ENCODE measurements at places on chromosomes 1 and 21.

DNA sequence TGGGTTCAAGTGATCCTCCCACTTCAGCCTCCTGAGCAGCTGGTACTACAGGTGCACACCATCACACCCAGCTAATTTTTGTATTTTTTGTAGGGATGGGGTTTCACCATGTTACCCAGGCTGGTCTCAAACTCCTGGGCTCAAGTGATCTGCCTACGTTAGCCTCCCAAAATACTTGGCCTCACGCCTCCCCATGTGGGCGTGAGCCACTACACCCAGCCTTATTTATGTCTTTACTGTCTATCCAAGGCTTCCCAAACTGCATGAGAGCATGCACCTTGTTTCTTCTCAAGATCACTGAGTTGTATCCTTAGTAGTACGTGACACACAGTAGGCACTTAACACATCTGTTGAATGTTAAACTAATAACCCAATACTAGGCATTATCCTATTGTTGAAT is 14.2 kb downstream of the WASF2 start:
- no peak for DNase-seq

DNA sequence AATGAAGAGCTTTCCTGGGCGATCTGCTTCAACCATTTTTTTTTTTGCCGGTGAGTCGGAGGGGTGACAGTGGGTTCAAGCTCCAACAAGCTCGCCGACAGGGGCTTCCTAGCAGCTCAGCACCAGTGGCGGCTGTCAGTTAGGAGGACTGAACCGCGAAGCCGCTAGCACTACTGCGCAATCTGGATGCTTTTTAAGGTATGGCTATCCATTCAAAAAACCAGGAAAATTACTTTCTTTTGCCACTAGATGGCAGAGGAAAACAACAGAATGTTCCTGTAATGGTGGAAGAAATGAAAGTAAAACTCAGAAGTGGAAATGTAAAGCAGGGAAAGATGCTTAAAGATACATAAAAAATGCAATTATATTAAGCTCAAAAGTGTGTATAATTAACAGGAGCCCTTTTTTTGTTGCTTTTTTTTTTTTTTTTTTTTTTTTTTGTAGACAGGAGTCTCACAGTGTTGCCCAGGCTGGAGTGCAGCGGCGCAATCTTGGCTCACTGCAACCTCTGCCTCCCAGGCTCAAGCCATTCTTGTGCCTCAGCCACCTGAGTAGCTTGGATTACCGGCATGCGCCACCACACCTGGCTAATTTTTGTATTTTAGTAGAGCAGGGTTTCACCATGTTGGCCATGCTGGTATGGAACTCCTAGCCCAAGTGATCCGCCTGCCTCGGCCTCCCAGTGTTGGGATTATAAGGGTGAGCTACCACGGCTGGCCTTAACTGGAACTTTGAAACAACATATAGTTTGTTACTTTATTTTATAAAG is 8.5 kb downstream of the KYAT3 start:
- DNase-seq: peak; percentile 79

DNA sequence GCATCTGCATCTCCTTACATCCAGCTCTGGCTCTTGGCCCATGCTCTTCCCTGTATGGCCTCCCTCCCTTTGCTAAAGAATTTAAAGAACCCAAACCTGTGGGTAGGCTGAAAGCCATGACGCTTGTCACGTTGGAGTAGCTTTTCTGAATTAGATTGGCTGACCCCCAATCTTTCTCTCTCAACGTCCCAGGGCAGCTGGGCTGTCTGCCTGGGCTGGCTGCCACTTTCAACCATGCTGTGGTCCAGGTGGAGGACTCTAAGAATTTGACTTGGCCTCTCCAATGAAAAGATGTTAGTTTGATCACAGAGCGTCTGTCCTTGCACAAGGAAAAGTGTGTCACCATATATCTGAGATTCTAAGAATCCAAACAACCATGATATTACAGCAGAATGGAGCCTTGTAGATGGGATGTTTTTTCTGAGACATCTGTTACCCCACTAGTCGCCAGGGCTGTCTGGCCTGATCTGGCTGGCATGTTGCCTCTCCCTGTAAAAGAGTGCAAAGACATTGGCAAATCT is 6.5 kb upstream of the IGSF3 start:
- no peak for DNase-seq

- peak; percentile 76 for DNase-seq
Measured at GRCh38 chr1:13725714-13726175, 25.8 kb downstream of the PRDM2 start.

DNA sequence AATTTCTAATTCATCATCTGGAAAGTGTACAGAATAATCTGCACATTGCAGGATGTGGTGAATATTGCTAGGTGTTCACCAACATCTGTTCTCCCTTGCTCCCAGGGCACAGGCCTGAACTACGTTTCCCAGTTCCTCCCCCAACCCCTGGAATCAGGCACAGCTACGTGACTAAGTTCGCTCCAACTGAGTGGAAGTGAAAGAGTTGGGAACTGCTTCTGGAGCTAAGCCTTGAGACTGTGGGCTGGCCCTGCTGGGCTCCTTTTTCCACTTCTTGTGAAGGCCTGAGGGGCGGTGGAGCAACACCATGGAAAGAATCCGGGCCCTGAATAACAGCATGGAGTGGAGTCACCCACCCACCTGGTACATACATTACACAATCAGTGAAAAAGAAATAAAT is 534.6 kb downstream of the SMYD3 start:
- DNase-seq: no peak

- no peak for DNase-seq
Measured at GRCh38 chr1:160726114-160726497, 12.9 kb upstream of the SLAMF7 start.
